Posterior vena cava (tissue), 2 donors: ENCODE measurements at places on chromosomes 3 and 15. TPM values are rescaled to one million over a fixed set of nuclear protein-coding genes. Genes with fewer than 3 reads are reported as not detected.

- DNase-seq, result no peak
Measured at GRCh38 chr3:175410251-175410650, 551.1 kb downstream of the NAALADL2 start.

DNA sequence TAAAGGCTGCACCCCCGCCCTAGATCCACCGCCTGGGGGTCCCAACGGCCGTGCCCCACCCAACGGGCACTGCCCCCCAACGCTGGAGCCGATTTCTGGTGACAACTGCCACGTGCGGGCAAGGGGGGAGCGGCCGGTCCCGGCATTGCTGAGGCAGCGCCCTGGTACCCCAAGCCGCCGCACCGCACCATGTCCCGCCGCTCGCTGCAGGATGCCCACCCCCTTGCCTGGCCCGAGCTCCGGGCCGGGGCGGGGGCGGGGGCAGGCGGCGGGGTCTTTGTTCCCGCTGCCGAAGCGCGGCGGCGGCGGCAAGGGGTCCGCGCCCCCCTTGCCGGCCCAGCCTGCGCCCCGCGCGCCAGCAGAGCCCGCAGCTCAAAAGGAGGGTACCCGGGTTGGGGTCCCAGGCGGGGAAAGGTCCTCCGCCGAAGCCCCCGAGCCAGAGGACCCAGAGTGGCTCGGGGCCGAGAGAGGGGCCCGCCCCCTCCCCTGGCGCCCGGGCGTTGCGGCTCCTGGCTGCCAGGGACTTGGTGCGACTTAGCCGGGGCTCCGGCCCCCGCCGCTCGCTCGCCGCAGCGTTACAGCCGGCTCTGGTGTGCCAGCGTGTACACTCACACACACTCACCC, 678 bp downstream of the SEMA7A start:
- DNase-seq, result no peak

ANAPC13 gene
- total RNA-seq, result 33.5 TPM

GRCh38 chr3:123156276-123156995, 45.3 kb upstream of the SEC22A start:
- no peak for DNase-seq

DNA sequence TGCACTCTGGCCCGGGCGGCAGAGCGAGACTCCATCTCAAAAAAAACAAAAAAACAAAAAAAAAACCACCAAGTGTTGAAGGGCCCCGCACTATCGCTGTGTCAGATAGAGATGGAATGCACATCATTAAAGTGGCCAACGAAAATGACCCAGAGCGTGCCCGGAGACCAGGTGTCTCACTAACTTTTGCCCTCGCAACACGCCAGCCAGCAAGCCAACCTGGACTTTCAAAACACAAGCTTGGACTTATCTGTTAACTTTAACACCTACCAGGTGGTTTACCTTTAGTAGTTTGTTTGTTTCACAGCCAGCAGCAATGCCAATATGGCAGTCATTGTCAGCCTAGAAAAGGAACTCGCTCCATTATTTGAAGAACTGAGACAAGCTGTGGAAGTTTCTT, 28.6 kb downstream of the FAM174B start:
- no peak for DNase-seq

DNA sequence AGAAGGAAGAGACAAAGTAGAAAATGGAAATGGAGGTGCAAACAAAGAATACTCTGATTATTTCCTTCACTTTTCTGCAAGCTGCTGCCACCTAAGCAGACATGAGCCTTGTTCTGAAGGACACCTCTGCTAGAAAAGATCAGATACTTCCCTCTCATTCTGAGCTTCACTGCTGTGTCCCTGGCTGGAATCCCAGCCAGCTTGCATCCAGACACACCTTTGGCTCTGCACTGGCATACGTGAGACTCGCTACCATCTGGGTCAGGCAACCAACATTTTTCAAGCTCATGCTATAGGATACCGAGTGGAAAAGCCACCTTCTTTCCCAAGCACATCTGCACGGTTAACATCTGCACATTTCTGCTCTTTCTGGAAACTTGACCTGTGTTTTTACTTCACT, 166.7 kb upstream of the SUCLG2 start:
- DNase-seq, result no peak

DNA sequence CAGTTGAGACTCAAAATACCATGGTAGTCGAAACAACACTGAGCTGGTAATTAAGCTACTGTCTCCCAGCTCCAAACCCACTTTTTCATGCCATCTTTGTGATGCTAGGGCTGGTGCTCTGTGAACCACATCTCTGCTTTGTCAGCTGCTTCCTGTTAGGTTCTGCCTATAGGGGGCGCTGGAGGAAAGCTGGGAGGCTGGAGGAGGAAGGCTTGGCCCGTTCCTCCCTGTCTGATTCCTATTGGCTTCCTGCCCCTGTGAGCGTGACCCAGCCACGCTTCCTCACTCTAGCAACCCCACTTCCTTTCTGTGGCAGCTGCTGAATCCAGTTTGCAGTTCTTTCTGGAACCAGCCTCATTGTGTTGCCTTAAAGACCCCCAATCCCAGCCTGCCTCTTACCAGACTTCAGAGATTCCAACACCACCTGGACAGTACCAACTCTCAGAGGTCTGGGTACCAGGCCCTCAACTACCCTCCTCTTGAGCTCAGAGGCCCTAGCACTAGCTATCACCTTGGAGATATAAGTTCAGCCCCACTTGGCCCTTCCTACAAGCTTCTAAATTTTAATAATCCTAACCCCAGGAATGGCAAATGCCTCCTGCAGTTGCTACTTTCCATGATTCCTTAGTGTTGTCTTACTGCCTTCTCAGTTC, 120.9 kb downstream of the ERC2 start:
- DNase-seq, result no peak

SLC6A1 gene
- total RNA-seq, result 1.2 TPM

- no peak for DNase-seq
Measured at GRCh38 chr3:78589778-78590177, 1178.0 kb downstream of the ROBO1 start.

GRCh38 chr3:130658678-130659077, 88.0 kb downstream of the PIK3R4 start:
- no peak for DNase-seq

DNA sequence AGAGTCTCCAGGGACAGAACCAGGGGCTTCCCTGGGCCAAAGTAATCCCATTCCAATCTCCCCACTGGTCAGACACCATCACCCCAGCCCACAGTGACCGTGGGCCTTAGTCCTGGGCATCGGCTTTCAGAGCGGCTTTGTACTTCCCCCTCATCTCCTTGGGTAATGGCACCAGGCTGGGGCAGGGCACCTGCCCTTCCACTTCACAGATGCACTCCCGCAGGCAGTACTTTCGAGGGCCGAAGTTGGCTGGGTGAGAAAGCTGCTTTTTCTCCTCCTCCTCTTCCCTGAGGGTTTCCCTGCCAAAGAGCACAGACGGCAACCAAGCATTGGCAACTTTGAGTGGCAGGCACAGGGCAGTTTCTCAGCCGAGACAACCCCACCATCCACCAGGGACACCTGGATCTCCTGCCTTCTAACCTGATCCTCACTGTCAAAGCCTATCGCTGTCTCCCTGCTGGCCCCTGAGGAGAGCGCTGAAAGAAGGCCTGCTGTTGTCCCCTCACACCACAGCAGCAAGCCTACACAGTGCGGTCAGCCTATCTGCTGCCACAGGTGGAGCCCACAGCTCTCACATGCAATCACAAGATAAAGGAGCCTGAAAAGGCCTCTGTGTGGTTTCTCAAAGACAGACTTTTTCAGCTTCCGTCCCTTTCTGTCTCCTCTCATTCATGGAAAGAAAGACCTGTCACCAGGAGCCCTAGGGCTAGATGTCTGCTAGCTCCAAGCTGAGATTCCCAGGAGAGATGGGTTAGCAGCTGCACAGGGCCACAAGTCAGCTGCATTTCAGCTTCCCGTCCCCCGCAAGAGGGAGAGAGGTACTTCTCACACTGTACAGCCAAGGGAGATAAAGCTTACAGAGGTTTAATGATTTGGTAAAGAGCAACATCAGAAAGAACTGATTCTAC, 12.5 kb downstream of the MRPS25 start:
- DNase-seq, result no peak

DNA sequence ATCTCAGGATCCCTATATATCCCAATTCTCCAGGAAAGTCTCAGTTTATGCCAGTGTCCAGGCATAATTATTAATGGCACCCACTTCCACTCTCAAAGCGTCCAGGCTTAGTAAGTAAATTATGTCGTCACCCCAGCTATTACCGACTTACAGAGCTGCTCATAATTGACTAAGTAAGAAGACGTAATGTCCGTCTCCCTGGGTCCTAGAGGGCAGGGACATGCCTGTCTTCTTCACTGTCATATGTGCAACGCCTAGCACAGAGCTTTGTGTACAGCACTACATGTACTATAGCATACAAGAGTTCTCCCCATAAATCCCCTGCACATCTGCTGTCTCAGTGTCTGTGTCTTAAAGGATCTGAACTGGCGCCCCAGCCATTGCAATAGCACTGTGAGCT, 23.9 kb upstream of the HRH1 start:
- DNase-seq, result no peak

DNA sequence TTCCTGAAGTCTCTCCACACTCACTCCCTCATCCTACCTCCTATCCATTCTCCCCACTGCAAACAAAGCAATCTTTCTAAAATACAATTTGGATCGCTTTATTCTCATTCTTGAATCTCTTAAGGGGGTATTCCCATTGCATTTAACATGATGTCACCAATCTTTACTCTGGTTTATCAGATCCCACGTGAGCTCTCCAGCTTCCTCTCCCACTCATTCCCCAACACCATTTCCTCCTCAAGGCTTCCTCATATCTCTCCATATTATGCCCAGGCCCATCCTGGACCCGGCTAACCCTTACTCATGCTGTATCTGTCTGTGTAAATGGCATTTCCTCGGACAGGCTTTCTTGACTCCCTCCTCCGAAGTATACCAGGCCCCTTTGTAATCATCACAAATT, 165.0 kb downstream of the CD47 start:
- DNase-seq, result no peak

DNA sequence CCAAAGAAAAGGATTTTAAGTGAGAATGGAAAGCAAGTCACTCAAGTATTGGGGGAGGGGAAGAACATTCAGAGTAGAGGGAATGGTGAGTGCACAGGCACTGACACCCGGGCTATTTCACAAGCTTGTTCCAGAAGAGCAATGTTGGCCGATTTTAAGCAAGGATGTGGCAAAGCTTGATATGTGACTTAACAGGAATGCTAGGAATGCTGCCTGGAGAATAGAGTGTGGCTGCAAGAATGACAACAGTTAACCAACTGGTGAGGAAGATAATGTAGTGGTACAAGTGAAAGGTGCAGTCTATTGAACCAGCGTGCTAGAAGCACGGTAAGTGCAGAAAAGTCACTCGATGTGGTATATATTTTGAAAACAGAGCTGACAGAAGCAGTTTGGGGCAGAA, 6.2 kb upstream of the CCDC80 start:
- DNase-seq, result no peak

- no peak for DNase-seq
Measured at GRCh38 chr3:135982922-135983581, 17.5 kb downstream of the PPP2R3A start.

GRCh38 chr3:189606774-189607173, 24.4 kb upstream of the TP63 start:
- DNase-seq, result no peak

GRCh38 chr3:128844502-128844901, 34.9 kb upstream of the ACAD9 start:
- DNase-seq, result no peak

DNA sequence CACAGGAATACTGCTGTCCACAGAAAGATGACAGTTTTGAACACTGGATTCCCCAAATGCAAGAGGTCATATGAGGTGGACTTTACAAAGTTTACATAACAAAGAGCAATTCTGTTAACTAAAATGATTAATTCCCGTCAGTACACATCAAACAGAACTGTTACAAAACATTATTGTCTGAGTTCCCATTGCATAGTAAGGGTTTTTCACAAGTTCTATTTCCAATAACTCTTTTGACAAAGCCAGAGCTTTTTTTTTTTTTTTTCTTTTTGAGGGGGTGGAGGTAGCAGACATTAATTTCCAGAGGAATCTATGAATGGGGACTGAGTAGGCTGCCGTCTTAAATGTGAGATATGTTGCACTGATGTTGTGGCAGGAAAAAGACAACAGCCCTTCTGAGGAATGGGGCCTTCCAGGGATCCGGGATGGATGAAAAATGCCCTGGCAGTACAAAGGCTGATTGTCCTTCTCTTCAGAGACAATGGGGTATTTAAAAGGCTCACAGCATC, 178.1 kb upstream of the KBTBD8 start:
- no peak for DNase-seq

DNA sequence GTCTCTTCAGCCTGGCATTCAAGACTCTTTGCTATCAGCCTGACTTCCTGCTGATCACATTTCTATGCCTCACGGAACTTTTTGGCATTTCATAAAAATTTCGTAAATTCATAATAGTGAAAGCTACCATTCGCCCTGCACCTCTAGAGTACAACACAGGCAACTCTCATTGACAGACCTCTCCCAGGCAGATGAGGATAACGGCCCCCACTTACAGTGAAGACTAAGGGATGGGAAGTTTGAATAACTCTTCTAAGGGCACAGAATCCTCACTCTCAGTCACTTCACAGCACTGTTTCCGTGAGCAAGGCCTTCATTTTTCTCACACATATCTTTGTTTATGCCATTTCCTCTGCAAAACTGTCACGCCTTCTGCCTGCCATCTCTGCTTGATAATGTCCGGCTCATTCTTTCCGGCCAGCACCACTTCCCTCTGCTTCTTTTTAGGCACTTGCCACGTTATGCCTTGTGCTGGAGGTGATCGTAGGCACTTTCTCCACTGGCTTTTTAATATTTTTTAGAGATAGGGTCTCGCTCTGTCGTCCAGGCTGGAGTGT, 224.1 kb upstream of the HES1 start:
- no peak for DNase-seq

DNA sequence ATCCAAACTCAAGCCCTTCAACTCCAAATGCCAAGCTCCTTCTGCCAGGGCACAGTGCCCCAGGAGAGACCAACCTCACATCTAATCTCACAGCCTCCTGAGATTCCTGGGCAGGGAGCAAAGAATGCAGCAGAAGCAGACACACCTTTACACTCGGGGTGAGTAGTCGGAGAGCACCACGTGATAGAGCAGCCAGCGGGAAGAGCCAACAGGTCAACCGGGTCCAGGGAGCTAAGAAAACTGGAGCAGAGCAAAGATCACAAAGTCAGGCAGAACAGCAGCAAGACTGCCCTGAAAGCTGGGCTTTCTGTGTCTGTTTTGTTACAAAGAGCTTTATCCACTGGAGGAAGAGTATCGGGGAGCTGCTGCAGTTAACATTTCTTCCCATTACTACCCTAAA, 4.2 kb downstream of the B3GALNT1 start:
- no peak for DNase-seq

DNA sequence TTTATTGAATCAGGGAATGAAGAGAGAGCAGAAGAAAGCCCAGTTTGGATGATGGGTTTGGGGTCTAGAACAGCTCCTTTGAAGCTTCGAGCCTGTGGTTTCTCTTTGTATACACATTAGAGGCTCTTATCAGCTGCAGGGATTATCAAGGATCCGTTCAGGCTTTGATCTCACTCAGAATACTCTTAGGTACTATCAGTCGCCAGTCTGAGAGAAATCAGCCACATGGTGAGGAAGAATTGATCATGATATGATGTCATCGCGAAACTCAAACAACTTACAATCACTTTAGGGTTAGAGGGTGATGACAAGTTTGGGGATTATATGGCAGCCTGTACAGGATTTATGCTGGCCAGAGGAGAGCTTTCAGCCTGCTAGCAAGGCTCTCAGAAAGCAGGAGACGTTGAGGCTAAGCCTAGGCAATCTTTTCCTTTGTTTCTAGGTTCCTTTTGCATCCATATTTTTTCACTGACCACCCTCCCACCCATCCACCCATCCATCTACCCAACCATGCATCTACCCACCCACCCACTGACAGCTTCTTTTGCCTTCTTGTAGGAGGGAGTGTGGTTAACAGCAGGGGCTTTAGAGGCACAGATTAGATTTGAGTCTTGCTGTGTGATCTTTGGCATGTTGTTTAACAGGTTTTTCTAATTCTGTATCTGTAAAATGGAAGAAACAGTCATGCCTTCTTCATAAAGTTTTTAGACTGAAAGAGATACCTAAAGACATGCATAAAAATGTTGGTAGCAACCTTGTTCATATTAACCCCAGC, 330.4 kb upstream of the LRRFIP2 start:
- DNase-seq, result no peak
